Activated CD4-positive, alpha-beta T cell treated with anti-CD3 and anti-CD28 coated beads, Interleukin-2, amount 10 ng/mL, durations not matched to agents 7 days and 5 days (primary cell): ENCODE measurements at places on chromosomes 12 and 14.

- no peak for DNase-seq
These were observed 7.0 kb downstream of the AREL1 start for GRCh38 chr14:74705613-74706500.

DNA sequence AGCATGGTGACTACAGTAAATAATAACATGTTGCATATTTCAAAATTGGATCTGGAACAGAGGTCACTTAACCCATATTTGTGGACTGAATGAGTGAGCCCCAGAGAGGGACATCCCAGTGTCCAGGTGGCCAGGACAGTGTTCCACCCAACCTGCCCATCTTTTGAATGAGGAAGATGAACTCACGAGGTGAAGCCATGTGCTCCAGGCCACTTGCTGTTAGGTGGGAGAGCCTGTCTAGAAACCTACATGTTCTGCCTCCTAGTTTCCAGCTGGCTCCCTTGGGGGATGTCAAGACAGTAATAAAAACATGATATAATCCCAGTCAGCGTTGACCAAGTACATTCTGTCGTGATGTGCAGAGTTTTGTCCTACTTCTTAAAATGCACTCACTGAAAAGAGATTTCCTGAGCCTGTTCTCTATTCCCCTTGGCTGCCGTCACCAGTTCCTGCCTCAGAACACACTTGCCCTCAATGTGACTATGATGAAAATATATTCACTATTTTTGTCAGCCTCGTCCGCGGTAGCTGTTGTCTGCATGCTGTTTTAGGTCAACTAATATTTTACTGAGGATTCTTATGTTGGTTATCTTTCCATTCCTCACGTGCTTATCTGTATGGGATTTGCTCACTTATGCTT, 25.7 kb downstream of the TSPAN9 start:
- DNase-seq, result no peak

DNA sequence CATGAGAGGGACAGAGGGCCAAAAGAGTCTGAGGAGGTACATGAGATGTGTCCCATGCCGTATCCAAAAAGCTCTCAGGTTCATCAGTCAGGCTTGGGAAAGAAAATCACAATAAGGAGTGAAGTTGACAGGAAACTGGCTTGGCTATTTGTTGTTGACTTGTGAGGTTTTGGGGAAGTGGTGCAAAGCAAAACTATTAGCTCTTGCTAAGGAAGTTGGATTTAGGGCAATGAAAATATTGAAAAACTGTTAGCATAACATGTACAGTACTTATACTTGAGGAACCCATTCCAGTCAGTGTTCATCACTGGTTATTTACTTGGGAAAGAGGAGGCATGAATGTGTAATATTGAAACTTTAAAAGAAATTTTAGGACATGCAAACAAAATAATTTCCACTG, 145.9 kb downstream of the DUSP6 start:
- DNase-seq, result no peak

DNA sequence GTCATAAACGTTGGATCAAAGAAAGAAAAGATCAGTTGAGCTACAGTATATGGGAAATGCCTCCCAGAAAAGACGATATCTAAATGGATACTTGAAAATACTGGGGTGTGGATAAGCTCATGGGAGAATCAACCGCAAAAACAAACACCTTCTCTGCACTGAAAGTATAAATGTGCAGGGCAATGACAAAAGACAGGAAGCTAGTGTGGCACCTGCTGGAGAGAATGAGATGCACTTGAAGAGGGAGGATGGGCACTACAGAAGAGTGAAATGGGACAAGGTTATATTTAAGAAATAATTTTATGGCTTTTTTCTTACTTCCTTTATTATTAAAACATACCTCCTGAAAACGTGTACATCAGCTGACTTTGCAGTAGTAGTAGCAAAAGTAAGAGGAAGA, 153.7 kb downstream of the PRKD1 start:
- no peak for DNase-seq

DNA sequence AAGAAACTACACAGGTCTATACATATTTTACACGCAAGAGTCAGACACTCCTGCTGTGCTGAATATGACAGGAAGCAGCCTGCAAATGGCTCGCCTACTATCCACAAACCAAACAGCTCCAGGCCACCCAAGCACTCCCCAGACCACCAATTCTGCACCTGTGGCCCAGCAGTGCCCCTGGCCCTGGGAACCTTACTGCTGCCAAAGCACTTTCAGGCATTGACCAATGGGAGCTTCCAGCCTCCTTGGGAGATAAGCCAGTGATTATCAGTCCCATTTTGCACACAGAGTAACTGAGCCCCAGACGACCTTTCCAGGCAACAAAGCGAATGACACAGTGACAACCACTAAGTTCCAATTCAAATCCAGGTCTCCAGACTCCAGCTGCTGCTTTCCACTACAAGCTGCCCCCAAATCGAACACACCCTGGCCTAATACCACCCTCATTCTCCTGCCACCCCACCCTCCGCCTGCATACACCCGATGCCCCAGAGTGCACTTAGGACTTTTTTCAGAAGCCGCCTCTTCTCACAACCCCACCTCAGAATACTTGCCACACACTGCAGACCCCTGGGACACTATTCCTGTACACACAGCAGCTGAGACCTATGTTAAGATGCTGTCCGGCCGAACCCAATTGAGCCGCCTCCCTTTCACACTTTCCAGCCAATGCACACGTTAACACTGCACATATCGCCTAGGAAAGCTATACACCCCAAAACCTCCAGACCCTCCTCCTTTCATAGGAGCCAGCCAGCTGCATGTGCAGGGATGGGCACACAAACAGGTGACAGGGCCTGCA, 126.1 kb upstream of the PRMT8 start:
- no peak for DNase-seq

- no peak for DNase-seq
These were observed 8.1 kb upstream of the PCED1B start for GRCh38 chr12:47071241-47071852.

- DNase-seq, result no peak
These were observed 17.1 kb upstream of the KRT77 start for GRCh38 chr12:52720365-52720886.

GRCh38 chr12:76666290-76666835, 97.6 kb upstream of the ZDHHC17 start:
- DNase-seq, result no peak

DNA sequence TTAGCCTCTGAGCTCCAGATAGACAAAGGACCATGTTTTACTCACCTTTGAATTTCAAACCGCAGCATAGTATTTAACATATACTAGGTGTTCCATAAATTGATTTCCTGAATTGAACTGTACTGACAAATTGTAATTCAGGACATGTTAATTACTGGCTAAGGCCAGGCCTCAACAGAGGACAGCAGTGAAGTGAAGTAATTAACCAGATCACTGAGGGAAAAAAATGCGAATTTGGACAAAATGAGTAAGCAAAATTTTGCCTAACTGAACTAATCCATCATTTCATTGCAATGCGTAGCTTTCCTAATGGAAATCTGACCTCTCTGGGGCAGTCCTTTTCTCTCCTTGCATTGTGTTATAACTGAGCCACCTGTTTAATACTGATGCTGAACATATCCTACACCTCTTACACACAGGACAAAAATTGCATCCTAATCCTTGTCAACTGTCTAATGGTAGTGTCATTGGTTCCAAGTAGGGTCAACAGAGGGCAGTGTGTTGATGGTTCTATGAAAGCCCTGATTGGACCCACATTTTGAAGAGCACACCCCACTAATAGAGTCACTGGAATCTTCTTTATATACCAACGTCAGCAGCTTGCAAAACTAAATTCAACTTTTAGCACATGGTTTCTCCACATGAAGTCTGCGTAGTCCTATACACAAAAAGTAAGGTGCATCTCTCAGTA, 148.4 kb downstream of the SLC25A21 start:
- no peak for DNase-seq

- peak; percentile 11 for DNase-seq
These were observed 25.6 kb downstream of the SPATA7 start for GRCh38 chr14:88411039-88411438.

DNA sequence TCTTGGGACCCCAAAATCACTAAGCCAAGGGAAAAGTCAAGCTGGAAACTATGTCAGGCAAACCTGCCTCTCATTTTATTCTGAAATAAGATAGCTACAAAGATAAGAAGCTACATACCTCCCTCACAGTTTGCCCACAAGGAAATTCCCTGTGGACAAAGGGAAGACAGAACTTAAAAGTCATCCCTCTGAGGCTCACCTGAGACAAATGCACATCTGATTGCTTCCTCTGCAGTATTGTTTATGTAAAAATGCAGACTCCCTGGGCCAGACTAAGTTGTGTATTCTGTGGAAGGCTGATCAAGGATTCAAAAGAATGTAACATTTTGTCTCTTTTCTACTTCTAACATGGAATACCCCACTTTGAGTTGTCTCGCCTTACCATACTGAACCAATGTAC, 2.5 kb upstream of the PLBD1 start:
- no peak for DNase-seq

DNA sequence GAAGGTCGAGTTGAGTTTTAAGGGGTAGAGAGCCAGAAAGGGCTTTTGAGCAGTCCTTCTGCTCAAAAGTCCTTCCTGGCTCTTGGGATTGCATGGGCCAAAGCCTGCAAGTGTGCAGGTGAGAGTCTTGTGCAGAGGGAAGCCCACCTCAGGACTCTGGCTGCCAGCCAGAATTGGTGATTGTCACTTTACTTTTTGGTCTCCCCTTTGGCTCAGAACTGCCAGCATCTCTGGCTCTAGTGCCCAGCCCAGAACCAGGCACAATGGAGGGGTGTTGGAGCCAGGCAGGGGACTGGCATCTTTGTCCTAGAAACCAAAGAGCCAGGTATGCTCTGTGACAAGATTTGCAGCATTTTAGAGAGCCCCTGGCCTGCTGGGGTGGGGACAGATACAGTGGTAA, 23.5 kb downstream of the FAM222A start:
- DNase-seq, result no peak

DNA sequence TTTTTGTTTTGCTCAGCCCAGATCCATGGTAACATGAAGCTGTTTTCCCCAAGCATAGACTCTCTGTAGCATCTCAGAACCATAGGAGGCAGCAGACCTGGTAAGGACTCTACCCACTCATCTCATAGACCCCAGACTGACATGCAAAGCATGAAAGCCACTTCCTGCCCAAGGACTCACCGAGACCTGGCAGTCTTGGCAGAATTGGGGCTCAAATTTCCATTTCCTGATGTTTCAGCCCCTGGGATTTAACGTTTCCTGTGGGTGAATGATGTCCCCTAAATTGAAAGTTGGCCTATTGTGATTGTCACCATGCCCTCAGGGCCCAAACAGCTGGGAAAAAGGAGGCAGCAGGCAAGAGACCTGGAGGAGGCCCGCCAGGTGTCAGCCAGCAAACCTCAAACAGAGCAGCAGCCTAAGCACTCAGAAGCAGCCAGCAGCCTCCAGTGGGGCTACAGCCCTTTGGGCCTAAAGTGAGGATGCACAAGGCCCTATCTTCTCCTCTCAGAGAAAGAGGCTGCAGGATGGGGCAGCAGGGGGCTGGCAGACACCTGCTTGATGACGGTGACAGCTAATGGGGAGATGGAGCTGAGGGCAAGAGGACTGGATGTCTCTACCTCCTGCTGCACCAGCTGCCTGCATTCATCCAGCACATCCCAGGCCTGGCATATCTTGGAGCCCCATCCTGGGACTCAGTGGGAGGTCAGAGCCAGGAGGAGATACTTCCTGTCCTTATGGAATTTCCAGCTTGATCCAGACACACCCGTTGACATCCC, 8.5 kb downstream of the KRT85 start:
- DNase-seq, result peak; percentile 45

GRCh38 chr12:78328524-78328923, 497.8 kb downstream of the NAV3 start:
- no peak for DNase-seq

DNA sequence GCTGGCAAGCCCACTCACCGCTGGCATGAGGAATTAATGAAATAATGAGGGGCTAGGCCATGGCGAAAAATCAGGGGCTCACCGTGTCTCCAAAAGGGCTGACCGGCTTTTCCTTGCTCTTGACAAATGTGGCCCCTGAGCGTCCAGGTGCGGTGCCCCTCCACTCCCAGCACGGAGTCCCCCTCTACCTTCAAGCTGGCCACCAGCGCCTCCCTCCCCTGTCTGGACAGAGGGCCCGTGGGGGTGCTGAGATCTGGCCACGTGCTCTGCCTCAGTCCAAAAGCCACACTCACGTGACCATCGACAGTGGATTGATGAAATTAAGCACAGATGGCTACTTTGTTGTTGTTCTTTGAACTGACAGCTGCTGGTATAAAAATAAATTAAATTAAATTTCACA, 78.8 kb upstream of the BCL11B start:
- no peak for DNase-seq

- DNase-seq, result no peak
These were observed 9.7 kb upstream of the GLT1D1 start for GRCh38 chr12:128843538-128843937.

DNA sequence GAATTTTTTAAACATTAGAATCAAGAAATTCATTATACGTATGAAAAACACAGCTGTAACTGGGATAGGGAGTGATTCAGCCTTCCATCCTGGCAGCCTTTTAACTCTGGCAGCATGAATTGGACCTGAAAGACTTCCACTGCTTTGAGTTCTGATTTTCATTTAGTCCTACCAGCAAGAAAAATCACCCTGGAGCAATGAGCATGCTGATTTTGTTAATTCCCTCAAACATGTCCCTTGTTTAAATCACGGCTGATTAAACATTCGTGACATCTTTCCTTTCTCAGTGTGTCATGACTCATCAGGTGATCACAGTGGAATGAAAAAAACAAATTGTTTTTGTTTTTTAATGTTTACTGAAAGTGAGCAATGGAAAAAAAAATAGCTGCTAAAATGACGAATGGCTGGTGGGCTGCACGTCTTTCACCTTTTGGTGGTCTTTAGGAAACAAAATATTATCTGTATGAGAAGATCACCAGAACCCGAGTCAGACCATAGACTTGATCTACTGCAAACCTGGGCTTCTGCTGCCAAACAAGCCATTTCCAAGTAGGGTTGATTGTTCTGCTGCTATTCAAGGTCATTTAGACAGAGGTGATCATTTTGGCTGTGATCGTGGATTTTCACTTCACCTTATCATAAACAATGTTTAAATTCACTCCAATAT, 67.0 kb upstream of the CAND1 start:
- DNase-seq, result no peak

DNA sequence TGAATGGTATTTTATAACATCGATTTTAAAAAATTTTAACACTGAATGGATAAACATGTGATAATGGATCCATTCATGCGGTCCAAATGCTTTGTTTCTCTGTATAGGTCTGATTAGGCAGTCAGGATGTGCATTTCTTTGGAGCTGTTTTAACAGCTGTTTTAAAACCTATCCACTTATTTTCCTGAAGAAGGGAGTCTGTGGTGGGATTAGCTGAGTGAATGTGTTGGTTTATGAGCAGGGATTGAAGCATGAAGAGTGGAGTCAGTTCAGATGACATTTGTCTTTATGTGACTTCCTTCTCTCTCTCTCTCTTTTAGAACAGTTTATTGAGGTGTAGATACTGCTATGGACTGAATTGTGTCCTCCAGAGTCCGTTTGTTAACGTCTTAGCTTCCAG, 37.7 kb downstream of the GLT8D2 start:
- no peak for DNase-seq
